ENCODE measurements at places on chromosomes 5 and 9. TPM values are rescaled to one million over a fixed set of nuclear protein-coding genes. Genes with fewer than 3 reads are reported as not detected.

- DNase-seq = no peak
Measured at GRCh38 chr5:127441799-127442484, 75.5 kb upstream of the PRRC1 start.

DNA sequence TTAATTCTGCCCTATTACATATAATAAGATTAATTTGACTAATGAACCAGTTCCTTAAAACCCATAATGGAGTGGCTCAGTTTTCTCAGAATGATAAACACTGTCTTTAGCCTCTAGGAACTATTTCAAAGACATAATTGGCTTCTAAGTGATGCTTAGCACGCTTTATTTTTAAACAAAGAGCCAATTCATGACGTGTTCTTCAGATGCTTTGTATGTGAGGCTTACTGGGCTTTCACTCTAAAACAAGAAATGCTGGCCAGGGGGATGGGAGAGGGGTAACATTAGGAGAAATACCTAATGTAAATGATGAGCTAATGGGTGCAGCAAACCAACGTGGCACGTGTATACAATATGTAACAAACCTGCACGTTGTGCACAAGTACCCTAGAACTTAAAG lies 7.6 kb upstream of the SFXN1 start:
- no peak for DNase-seq

DNA sequence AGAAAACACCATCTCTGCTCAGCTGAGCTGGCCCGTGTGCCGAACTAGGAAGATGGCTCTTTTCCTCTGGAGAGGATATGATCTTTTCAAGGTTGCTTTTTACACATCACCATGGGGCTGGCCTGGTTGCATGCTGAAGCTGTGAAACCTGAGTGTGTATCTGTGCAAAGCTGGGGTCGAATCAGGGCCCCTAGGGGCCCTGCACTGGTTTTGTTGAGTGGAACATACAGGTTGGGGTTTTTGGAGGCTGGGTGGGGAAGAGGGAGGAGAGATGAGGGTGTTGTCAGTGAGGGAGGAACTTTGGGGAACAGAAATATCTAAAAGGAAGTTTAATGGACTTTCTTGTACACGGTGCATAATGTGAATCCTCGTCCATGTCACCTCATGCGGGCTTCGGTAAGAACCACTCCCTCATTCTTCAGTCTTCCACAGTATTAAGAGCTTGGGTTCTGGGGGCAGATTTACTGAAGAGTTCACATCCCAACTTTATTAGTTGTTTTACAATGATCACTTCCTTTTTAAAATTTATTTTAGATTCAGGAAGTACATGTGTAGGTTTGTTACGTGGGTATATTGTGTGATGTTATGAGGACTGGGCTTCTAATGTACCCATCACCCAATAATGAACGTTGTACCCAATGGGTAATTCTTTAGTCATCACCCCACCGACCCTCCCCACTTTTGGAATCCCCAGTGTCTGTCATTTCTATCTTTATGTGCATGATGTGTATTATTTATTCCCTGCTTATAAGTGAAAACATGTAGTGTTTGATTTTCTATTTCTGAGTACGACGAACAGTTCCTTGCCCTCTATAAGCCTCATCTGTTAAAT lies 238.2 kb downstream of the NR3C1 start:
- DNase-seq = no peak

DNA sequence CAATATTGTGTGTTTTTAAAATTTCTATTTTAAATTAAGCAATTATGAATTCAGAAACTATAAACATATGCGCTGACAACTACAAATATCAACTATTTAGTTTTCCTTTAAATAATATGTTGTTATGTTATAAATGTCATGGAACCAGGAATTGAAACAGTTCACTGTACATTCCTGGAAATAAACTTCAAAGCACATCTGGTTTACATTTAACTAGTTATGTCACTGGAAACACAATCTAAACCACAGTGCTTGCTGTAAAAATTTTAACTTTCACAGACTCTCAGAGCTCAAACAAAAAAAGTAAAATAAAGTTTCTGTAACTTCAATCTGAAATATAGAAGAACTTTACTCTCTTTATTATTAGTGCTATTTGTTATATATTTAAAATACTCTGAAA lies 179.2 kb downstream of the FBN2 start:
- no peak for DNase-seq

DNA sequence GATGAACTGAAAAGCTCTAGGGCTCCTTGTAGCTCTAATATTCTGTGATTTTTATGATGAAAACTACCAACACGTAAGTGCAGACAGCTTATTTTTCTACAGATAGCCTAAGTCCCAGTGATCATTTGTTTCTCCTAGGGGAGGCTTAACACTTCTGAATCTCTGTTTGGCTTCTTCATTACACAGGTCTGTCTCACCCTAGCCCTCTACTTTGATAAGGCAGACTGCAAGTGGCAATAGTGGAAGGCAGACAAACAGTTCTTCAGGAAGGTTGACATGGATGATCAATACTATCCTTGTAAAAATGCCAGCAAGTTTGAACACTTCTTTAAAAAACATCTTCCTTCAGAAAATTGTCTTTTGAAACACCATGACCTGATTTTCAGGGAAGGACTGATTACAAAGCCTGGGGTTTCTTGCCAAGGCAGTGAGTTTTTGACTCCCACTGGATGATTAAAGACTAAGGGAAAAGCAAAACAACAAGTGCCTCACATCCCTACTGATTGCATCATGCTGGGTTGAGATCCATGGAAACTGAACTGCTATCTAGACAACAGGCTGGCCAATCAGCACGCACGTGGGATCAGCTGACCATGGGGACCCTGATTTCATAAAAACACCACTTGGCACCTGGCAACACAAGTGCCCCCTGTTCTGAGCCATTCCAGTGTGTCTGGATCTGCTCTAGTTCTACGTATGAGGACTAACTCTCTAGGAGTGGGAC lies 212.2 kb downstream of the SMARCA2 start:
- DNase-seq = no peak

DNA sequence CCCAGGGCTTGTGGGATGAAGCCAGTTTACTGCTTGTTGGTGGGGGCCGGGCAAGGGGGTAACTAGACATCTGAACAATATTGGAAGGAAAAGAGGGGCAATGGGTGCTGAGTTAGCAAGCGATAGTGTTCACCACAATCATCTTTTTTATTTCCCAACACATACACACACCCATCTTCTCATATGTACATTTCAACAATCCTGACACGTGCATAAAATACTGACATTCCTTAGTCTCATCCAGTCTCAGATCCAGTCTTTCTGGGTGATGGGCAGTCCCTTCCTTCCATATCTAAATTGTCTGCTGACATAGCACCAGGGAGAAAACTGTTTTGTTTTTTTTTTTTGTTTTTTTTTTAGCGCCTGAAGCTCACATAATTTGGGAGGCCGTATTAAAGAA lies 333.6 kb upstream of the TRPC7 start:
- DNase-seq = no peak

- no peak for DNase-seq
Measured at GRCh38 chr5:55904152-55904551, 53.0 kb downstream of the IL31RA start.

- no peak for DNase-seq
Measured at GRCh38 chr9:130992682-130993032, 16.3 kb upstream of the LAMC3 start.

GRCh38 chr9:115046199-115046598 lies 71.8 kb downstream of the TNC start:
- no peak for DNase-seq

DNA sequence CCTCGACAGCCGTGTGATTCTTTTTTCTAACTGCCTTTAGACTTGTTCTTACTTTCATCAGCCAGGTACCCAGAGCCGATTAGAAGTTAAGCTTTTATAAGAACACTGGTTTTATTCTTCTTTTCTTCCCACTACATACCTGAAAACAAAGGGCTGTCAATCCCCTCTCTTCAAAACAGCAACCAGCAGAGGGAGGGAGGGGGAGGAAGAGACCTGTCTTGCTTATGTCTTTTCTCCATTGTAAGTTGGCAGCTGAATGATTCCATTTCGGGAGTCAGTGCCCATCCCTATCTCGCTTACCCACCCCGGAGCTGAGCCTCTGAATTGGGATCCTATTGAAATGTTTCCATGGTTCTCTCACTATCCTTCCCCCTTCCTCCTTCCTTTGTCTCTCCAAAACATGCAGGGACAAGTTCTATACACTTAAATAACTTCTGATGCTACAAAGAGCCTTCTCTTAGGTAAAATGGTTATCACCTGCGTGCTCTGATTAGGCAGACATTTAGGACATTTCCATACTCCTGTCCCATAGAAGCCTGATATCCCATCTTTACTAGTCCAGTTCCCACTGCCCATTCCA lies 83.9 kb upstream of the WWC1 start:
- no peak for DNase-seq

- no peak for DNase-seq
Measured at GRCh38 chr5:119074419-119074818, 3.5 kb downstream of the DMXL1 start.

Gene SMC2
- total RNA-seq = 12.3 TPM

Gene PLPP1
- 237 TPM for total RNA-seq

Gene NKD2
- 16.7 TPM for total RNA-seq

Gene SLC25A2
- 0.98 TPM for total RNA-seq

Data from breast epithelium (tissue), 4 donors.